ENCODE measurements at places on chromosomes 12 and 14.

- no peak for DNase-seq
Observed at GRCh38 chr12:44405297-44405696, 470.8 kb downstream of the NELL2 start.

DNA sequence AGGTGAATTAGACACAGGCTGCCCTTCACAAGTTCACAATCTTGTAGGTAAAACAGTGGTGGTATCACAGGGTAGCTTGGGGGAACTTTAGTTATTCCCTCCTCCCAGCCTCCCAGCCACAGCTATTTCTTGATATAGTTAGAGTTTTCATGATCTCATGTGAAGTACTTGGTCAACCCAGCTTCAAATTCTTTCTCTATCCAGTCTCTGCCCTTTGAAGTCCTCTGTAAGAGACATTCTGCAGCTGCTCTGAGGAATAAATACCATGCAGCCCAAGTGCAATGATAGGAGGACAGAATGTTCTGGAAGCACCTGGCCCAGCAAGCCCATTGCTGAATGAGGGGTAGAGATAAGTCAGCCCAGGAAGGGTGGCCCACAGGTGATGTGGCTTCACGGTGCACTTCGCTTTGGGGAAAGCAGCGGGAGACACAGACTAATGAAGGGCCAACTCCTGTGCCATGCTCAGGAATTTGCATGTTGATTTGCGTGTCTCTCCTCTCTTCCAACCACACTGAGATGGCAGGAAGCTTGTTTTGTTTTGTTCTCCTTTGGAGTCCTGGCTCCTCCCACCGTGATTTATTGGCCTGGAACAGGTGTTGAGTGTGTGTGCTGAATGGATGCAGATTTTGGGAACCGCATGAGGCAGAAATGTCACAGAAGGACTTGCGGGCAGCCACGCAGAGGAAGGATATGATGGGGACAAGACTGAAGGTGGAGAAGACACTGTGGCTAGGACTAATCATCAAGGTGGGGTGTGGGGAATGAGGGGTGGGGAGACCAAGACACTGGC lies 8.0 kb upstream of the TXNRD1 start:
- DNase-seq = no peak

GRCh38 chr12:29562110-29562804 lies 64.8 kb upstream of the OVCH1 start:
- DNase-seq = no peak

GRCh38 chr14:89625244-89625713 lies 208.2 kb upstream of the FOXN3 start:
- no peak for DNase-seq

DNA sequence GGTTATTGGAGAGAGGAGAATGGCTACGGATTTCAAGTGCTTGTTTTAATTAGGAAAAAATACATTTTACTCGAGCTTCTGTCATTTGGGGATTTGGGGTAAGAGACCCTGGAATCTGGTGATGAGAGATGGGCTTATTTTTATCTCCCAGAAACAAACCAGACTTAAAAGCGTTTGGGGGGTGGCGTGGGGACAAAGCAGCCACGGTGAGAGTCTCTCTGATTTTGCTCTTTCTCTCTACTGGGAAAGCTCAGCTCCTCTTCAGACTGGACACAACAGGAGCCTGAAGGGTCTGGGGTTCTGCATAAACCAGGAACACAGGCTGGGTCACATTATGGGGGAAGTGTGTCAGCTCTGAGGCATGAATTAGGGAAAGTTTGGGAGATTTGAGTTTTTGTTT lies 3.8 kb downstream of the VSX2 start:
- no peak for DNase-seq

GRCh38 chr14:52095336-52095735 lies 26.5 kb upstream of the NID2 start:
- no peak for DNase-seq

All from cerebellar cortex (tissue), 1 donor.